Natural killer cell treated with Interleukin-12 subunit alpha and Interleukin-12 subunit beta and Interleukin-15 and Interleukin-18, amount 100 ng/mL, for 72 hours (primary cell): ENCODE measurements at places on chromosomes 3 and 15. TPM values are rescaled to one million over a fixed set of nuclear protein-coding genes. Genes with fewer than 3 reads are reported as not detected.

PRSS50 gene
- not detected for total RNA-seq

GRCh38 chr3:46667657-46668056 is 25.8 kb downstream of the ALS2CL start:
- no peak overlapping the region for H3K4me3 ChIP-seq
- H3K27ac ChIP-seq, result no peak overlapping the region
- H3K4me1 ChIP-seq, result no peaks in the 10 kb centered on the region

KNL1 gene
- total RNA-seq, result 20.1 TPM

GRCh38 chr3:18937574-18937973 is 210.7 kb upstream of the KCNH8 start:
- no peaks in the 10 kb centered on the region for H3K27me3 ChIP-seq
- no peak overlapping the region for H3K4me3 ChIP-seq
- H3K27ac ChIP-seq, result no peak overlapping the region
- DNase-seq, result no peak
- no peaks in the 10 kb centered on the region for H3K4me1 ChIP-seq

DNA sequence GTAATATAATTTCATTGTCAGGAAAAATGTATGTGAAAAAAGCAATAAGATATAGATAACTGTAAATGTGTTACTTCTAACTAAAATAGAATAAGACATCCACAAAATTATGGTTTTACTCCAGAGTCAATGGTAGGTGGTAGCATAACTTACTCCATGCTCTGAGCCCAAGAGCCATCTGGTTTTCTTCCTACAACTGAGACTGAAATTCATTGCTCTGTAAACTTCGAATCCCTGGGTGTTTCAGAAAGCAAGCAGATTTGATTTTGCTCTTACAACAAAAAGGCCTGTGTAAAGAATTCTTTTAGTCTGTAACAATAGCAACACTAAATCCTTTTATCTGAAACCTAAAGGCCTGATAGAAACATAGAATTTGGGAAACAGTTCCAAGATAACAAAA is 805.9 kb downstream of the AGBL1 start:
- H3K27me3 ChIP-seq, result no peaks in the 10 kb centered on the region
- H3K4me3 ChIP-seq, result no peak overlapping the region
- no peak for DNase-seq
- no peak overlapping the region for H3K27ac ChIP-seq
- H3K4me1 ChIP-seq, result no peaks in the 10 kb centered on the region
- no peaks in the 10 kb centered on the region for H3K36me3 ChIP-seq

GRCh38 chr15:93887151-93887550 is 344.2 kb upstream of the MCTP2 start:
- H3K4me3 ChIP-seq, result no peak overlapping the region
- no peaks in the 10 kb centered on the region for H3K4me1 ChIP-seq
- DNase-seq, result no peak
- peaks cover 25% of the 10 kb centered on the region for H3K27me3 ChIP-seq
- no peak overlapping the region for H3K27ac ChIP-seq

GRCh38 chr3:197753263-197753662 is 3.6 kb downstream of the FYTTD1 start:
- peak overlapping the region; percentile 4 for H3K4me3 ChIP-seq
- no peak for DNase-seq
- H3K27me3 ChIP-seq, result no peaks in the 10 kb centered on the region
- no peaks in the 10 kb centered on the region for H3K36me3 ChIP-seq
- peak overlapping the region; percentile 94 for H3K27ac ChIP-seq

GRCh38 chr15:95884276-95884675 is 446.2 kb upstream of the NR2F2 start:
- H3K4me1 ChIP-seq, result peaks cover 23% of the 10 kb centered on the region
- no peaks in the 10 kb centered on the region for H3K36me3 ChIP-seq
- no peak overlapping the region for H3K4me3 ChIP-seq
- DNase-seq, result no peak

DNA sequence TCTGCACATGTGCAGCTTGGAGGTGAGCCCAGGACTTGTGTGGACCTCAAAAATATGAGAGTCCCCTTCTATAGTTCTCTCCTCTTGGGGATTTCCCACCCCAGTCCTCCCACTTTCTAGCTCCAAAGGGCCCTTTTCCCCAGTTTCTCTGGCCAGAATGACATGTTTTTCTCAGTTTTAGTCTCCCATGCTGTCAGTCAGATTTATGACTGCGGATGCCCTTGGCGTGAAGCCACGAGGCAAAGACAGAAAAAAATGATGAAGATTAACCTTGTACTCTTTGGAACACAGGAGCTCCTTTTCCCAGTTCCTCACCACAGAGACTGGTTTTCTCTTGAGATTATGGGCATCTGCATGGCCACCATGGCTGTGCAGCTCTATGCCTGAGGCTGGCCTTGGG is 72.0 kb upstream of the TTBK2 start:
- no peaks in the 10 kb centered on the region for H3K4me1 ChIP-seq
- no peak for DNase-seq
- no peaks in the 10 kb centered on the region for H3K27me3 ChIP-seq
- H3K36me3 ChIP-seq, result peaks cover 21% of the 10 kb centered on the region
- no peak overlapping the region for H3K4me3 ChIP-seq

GRCh38 chr3:138443091-138443490 is 8.7 kb downstream of the ESYT3 start:
- H3K27ac ChIP-seq, result no peak overlapping the region
- no peak for DNase-seq
- no peak overlapping the region for H3K4me3 ChIP-seq

- no peak overlapping the region for H3K27ac ChIP-seq
- H3K4me3 ChIP-seq, result no peak overlapping the region
- no peaks in the 10 kb centered on the region for H3K36me3 ChIP-seq
- no peak for DNase-seq
Measured at GRCh38 chr3:156236556-156237260, 116.3 kb downstream of the KCNAB1 start.

GRCh38 chr3:117962750-117963149 is 1071.9 kb downstream of the IGSF11 start:
- no peak overlapping the region for H3K4me3 ChIP-seq
- DNase-seq, result no peak
- no peak overlapping the region for H3K27ac ChIP-seq

DNA sequence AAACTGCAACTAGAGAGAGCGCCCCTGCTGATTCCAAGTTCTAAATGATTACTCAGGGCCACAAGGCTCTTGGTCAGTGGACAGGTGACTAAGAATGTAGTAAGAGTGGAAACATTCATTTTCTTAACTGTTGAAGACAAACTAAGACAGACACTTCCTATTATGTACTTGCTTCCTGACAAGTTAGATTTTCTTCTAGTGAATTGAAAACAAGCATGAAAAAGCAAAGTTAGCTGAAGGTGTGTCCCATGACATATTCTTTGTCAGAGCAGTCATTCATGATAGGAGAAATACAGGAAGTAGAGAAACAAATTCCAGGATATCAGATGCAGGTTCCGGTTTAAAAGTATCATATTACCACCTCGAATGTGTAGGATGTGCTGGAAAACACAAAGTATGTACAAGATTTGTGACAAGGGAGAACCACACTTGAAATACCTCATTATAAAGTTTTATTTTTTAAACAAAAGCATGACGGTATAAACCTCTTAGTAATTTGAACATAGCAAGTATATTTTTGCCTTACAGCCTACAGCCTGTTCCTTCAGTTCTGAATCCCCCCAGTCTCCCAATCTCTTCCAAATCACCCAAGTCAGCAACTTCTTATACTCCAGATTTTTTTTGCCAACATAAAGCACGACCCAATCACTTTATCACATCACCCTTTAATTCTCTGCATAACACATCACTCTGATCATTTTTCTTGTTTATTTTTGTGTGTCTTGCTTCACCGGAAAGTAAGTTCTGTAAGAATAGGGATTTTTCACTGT is 6.2 kb downstream of the TSPAN3 start:
- DNase-seq, result no peak
- H3K27ac ChIP-seq, result no peak overlapping the region
- H3K4me3 ChIP-seq, result no peak overlapping the region
- no peaks in the 10 kb centered on the region for H3K36me3 ChIP-seq

GOLGA6L4 gene
- total RNA-seq, result 2.7 TPM

DNA sequence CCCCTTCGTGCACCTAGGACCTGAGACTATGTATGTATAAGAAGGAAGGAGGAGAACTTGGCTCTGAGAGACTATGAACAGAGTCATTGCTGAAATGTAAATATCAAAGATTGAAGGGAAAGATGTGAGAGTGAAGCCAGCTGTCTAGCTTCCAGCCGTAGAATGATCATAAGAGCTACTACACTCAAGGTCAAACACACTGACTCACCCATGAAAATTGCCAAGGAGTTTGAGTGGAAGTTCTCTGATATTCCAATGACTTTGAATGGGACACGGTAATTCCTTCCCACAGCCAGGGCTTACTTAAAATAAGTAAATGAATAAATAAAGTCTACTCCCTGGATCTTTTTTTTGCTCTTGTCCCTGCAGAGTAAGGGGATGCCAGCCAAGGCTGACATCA is 398.9 kb upstream of the TPRG1 start:
- H3K4me1 ChIP-seq, result peaks cover 5% of the 10 kb centered on the region
- H3K36me3 ChIP-seq, result no peaks in the 10 kb centered on the region
- H3K27me3 ChIP-seq, result no peaks in the 10 kb centered on the region
- no peak overlapping the region for H3K4me3 ChIP-seq

GRCh38 chr3:144053121-144053520 is 81.5 kb downstream of the DIPK2A start:
- no peaks in the 10 kb centered on the region for H3K36me3 ChIP-seq
- H3K4me1 ChIP-seq, result no peaks in the 10 kb centered on the region
- H3K4me3 ChIP-seq, result no peak overlapping the region
- no peaks in the 10 kb centered on the region for H3K27me3 ChIP-seq
- DNase-seq, result no peak

INSYN1 gene
- total RNA-seq, result not detected

DPPA2 gene
- total RNA-seq, result not detected

TMC3 gene
- total RNA-seq, result not detected

- no peaks in the 10 kb centered on the region for H3K27me3 ChIP-seq
- H3K27ac ChIP-seq, result no peak overlapping the region
- peaks cover 15% of the 10 kb centered on the region for H3K4me1 ChIP-seq
- peaks cover 9% of the 10 kb centered on the region for H3K36me3 ChIP-seq
Measured at GRCh38 chr3:144185276-144185675, 213.7 kb downstream of the DIPK2A start.

GRCh38 chr3:182568876-182569275 is 224.4 kb upstream of the ATP11B start:
- DNase-seq, result no peak
- no peaks in the 10 kb centered on the region for H3K27me3 ChIP-seq
- H3K36me3 ChIP-seq, result peaks cover 9% of the 10 kb centered on the region
- H3K4me1 ChIP-seq, result no peaks in the 10 kb centered on the region
- H3K4me3 ChIP-seq, result no peak overlapping the region

- no peak for DNase-seq
- no peak overlapping the region for H3K4me3 ChIP-seq
- H3K27me3 ChIP-seq, result no peaks in the 10 kb centered on the region
- H3K27ac ChIP-seq, result no peak overlapping the region
- no peaks in the 10 kb centered on the region for H3K36me3 ChIP-seq
Measured at GRCh38 chr3:64717872-64718613, 30.2 kb upstream of the ADAMTS9 start.

- peaks cover 13% of the 10 kb centered on the region for H3K27me3 ChIP-seq
- H3K4me1 ChIP-seq, result no peaks in the 10 kb centered on the region
- no peak overlapping the region for H3K27ac ChIP-seq
- H3K4me3 ChIP-seq, result no peak overlapping the region
- H3K36me3 ChIP-seq, result no peaks in the 10 kb centered on the region
Measured at GRCh38 chr15:95712785-95713184, 617.7 kb upstream of the NR2F2 start.

DNA sequence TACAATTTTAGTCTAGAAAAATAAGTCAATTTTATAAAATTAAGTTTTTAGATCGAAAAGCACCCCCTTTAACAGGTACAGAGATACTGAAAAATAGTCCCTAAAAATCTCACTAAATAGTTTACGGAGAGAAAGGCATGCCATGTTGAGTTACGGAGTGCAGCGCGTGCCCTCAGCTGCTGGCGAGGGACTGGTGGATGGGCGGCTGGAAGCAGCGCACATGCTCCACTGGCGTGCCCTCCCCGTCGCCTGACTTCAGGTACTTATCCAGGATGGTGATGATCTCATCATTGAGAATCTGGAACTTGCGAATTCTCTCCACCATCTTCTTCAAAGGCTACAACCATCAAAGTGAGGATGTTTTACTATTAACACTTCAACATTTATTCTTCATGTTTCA is 31.4 kb downstream of the NIPA2 start:
- H3K27ac ChIP-seq, result no peak overlapping the region
- no peaks in the 10 kb centered on the region for H3K27me3 ChIP-seq
- H3K4me3 ChIP-seq, result no peak overlapping the region
- peaks cover 6% of the 10 kb centered on the region for H3K4me1 ChIP-seq

RHCG gene
- total RNA-seq, result not detected

DNA sequence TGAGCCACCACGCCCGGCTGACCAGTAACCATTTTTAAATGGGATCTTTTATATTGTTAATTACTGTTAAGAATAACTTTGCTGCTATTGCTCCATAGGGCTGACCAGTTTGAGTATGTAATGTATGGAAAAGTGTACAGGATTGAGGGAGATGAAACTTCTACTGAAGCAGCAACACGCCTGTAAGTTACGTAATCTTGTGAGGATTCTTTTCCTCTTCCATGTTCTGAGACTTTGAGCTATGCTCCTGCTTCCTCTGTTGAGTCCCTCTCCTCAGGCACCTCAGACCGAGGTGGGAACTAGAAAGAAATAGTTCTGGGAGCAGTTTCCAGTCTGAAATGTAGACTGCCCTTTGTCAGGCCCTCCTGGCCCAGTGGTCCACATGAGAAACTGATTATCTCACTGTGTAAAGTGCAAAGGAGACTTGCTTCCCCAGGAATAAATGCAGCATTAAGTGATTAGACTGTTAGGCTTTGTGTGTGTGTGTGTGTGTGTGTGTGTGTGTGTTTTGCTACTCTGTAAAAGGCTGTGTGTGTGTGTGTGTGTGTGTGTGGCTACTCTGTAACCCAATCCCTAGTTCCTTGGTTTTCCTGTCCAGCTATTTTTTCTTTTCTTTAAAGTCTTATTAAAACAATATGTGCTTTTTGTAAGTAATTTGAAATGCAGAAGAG is 5.2 kb downstream of the POLR2H start:
- no peak for DNase-seq
- no peaks in the 10 kb centered on the region for H3K27me3 ChIP-seq
- no peak overlapping the region for H3K4me3 ChIP-seq

SMCO1 gene
- not detected for total RNA-seq

DNA sequence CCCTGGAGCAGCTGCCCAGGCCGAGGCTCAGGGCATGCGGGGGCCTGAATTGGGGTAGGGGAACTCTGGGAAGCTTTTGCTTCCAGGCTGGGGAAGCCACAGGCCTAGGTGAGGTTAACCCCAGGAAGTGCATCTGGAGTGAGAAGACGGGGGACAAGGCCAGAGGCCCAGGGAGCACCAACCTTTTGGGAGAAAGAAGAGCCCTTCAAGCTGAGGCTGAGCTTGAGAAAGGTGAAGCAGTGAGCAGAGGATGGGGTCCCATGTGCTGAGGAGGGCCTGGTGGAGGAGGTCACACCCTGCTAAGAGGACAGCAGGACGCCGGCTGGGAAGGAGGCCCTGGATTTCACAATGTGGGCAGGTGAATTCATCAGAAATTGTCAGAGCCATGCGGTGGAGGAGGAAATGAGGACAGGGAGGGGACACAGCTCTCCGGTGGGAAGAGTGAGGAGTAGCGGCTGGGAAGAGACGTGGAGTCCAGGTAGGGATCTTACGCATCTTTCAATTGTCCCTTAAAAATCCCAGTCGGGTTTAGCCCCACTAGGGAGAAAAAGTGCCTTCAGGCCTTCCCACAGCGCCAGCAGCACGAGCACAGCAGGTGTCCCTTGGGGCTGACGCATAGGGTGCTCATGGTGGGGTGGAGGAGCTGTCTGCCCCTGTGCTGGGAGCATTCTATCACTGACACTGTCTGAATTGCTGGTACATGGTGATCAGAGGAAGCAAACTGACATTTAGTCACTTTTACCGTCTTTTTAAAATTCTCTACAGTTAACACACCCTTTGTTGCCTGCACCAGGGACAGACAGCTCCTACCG is 50.9 kb downstream of the HCN4 start:
- no peak overlapping the region for H3K4me3 ChIP-seq
- no peaks in the 10 kb centered on the region for H3K36me3 ChIP-seq
- H3K4me1 ChIP-seq, result peaks cover 3% of the 10 kb centered on the region
- no peaks in the 10 kb centered on the region for H3K27me3 ChIP-seq
- H3K27ac ChIP-seq, result no peak overlapping the region

CCDC13 gene
- total RNA-seq, result 1.0 TPM
